ENCODE measurements at places on chromosomes 2 and 18.

DNA sequence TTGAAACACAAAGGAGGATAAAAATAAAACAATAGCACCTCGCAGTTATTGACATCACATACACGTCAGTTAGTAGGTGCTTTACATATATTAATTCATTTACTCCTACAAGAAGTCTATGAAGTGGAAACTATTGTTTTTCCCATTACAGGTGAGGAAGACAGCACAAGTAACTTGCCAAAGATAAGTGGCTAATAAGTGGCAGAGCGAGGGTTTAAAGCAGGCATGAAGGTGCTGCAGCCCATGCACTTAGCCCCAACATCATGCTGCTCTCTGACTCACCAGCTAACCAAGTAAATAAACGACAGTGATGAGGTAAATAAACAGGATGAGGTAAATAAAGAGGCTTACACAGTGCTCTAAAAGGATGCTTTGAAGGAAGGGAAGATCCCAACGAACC is 498.6 kb upstream of the ZEB2 start:
- no peak for DNase-seq

GRCh38 chr2:223037445-223037800 is 14.6 kb upstream of the KCNE4 start:
- DNase-seq, result no peak

DNA sequence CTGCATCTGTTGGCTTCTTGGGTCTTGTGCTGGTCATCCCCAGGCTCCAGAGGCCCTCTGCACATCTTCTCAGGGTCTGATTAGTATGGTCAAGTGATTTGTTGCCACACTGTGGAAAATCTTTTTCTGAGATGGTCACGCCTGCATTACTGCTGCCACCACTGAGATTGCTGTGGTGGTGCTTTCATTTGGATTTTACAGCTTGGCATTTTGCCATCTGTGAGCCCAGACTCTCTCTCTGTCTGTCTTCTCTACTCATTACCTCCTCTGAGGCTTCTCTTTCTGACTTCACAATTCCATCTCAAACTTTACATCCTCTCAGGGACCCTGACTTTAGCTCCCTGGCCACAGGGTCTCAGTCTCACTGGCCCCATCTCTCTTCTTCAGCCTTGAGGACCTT is 154.6 kb downstream of the LRRTM1 start:
- no peak for DNase-seq

GRCh38 chr18:55927831-55928230 is 339.8 kb upstream of the TCF4 start:
- DNase-seq, result no peak

GRCh38 chr2:42239811-42240210 is 70.7 kb downstream of the EML4 start:
- no peak for DNase-seq

DNA sequence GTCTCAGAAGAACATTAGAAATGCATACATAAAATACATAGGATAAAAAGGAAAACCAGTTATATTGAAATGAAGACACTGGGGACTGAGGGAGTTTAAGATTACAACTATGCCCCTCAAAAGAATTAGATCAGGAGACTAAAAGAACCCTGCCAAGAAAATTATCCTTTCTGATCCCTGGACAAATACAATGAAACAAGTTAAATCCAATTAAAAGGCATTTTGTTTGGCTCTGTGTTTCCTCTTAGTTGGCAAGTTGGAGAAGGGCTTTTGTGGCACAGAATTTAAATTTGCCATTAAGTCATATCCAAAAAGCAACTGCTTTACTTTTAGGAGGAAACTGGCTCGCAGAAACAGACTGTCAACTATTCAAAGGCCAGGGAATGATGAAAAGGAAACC is 99.1 kb upstream of the CD302 start:
- no peak for DNase-seq

DNA sequence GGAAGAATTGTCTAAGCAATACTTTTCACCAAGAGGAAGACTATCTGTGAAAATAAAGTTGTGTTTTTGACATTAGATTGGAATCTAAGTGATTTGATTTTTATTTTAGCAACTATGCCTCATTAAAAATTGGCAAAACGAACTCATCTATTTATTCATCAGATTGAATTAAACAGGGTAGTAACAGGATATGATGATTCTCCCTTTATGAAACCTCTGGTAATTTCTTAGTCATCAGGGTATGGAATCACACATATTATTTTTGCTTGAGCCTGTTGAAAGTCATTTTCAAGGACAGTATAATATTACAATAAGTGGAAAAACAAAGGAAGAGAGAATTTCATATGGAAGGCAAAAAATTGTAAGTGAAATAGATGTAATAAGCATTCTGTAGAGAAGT is 22.0 kb downstream of the ZNF804A start:
- DNase-seq, result no peak

DNA sequence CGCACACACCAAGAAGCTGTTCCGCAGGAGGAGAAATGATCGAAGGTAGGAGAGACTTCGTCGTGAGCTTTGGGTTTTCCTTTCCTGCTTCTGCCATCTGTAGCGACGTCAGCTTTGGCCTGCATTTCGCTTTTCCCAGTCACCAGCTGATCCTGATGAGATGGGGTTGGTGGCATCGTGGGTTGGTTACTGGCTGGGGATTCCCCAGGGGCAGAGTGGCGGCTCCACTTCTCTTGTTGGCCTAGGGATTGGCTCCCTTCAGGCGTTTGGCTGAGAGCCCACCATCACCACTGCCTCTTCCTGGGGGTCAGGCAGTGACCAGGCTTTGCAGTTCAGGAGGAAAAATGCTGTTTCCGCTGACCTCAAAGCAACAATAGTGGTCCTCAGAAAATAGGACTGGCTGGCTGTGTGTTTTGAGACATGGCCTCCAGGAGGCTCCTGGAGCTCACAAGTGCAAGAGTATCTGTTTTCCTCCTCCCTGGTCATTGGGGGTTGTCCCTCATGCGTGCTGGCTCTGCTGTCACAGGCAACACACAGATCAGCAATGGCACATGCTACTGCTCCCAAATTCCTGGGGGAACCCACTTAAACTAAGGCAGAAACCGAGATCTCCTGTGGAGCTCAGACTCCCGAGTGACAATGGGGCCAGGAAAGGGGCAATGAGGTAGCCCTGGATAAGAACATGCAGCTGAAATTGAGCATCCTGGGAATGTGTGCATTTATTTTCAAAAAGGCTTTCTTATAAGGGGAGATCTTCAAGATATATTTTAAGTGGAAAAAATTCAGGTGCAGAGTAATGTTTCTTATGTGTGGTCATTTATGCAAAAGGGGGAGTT is 173.0 kb downstream of the CTIF start:
- no peak for DNase-seq

- no peak for DNase-seq
Measured at GRCh38 chr2:16744521-16744920, 78.9 kb upstream of the CYRIA start.
